ENCODE measurements at places on chromosomes 5 and 9. TPM values are rescaled to one million over a fixed set of nuclear protein-coding genes. Genes with fewer than 3 reads are reported as not detected.

Gene IER5L
- 13.1 TPM for total RNA-seq

Gene SPATA31A3
- total RNA-seq: not detected

Gene ENHO
- 0.06 TPM for total RNA-seq

Gene OTP
- not detected for total RNA-seq

Gene ANKHD1
- total RNA-seq: 120 TPM

Measured in bladder microvascular endothelial cell (primary cell).